ENCODE measurements at places on chromosomes 16 and 17. TPM values are rescaled to one million over a fixed set of nuclear protein-coding genes. Genes with fewer than 3 reads are reported as not detected.
A peak's percentile ranks its signal among the peaks of the same experiment; 100 is the strongest.

DNA sequence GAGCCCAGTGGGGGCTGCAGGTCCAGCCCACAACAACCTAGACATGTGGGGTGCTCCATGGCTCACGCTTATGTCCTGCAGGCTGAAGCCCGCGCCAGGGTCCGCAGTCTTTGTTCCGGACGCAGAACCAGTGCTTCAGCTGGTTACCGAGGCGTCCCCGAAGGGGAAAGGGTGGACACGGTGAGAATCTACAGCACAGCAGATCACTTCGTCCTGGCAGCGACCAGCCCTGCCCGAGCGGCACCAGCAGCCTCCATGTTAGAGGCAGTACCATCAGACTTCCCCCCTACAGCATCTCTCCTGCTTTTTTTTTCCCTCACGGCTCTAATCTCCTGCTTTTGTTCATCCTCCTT is 1736.4 kb downstream of the TP53TG3F start:
- H3K27ac ChIP-seq = no peak overlapping the region
- H3K4me3 ChIP-seq = no peak overlapping the region
- no peak for DNase-seq
- no peaks in the 10 kb centered on the region for H3K36me3 ChIP-seq
- H3K4me1 ChIP-seq = no peaks in the 10 kb centered on the region

- H3K36me3 ChIP-seq = peaks cover 4% of the 10 kb centered on the region
- H3K4me3 ChIP-seq = no peak overlapping the region
- peaks cover 11% of the 10 kb centered on the region for H3K27me3 ChIP-seq
- no peaks in the 10 kb centered on the region for H3K4me1 ChIP-seq
- H3K27ac ChIP-seq = no peak overlapping the region
Measured at GRCh38 chr16:768428-768827, 7.9 kb downstream of the MSLN start.

- no peak overlapping the region for H3K27ac ChIP-seq
- H3K4me3 ChIP-seq = no peak overlapping the region
- peaks cover 17% of the 10 kb centered on the region for H3K4me1 ChIP-seq
- DNase-seq = no peak
- H3K36me3 ChIP-seq = peaks cover 42% of the 10 kb centered on the region
Measured at GRCh38 chr17:48637323-48638260, 11.4 kb upstream of the HOXB9 start.

GRCh38 chr17:58995247-58995940 is 111.3 kb downstream of the TRIM37 start:
- peaks cover 10% of the 10 kb centered on the region for H3K4me1 ChIP-seq
- DNase-seq = no peak
- no peaks in the 10 kb centered on the region for H3K27me3 ChIP-seq
- no peak overlapping the region for H3K4me3 ChIP-seq
- H3K27ac ChIP-seq = no peak overlapping the region

DNA sequence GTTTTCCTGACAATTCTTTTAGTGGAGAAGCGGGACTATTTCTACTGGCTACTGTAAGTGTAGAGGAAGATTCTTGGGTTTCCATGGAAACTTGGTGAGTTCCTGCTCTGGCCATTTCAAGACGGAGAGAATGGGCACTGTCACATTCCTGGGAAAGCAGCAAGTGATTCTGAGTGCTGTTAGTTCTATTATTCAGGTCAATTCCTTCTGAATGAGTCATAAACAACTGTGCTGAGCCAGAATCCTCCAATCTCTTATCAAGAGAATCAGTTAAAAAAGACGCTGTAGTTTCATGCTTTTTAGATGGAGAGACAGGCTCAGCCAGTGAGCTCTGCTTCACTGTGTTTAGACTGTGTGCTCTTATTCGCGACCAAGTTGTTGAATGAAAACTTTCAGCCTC is 19.6 kb downstream of the AKAP10 start:
- H3K36me3 ChIP-seq = peaks cover 22% of the 10 kb centered on the region
- peak overlapping the region; percentile 60 for H3K27ac ChIP-seq
- H3K4me3 ChIP-seq = peak overlapping the region; percentile 24

The NPIPB9 gene
- 7.0 TPM for total RNA-seq

GRCh38 chr17:51118330-51119195 is 2.1 kb downstream of the SPAG9 start:
- H3K27ac ChIP-seq = peak overlapping the region; percentile 41
- peaks cover 55% of the 10 kb centered on the region for H3K4me1 ChIP-seq
- DNase-seq = peak; percentile 41
- peak overlapping the region; percentile 99 for H3K4me3 ChIP-seq
- no peaks in the 10 kb centered on the region for H3K27me3 ChIP-seq

DNA sequence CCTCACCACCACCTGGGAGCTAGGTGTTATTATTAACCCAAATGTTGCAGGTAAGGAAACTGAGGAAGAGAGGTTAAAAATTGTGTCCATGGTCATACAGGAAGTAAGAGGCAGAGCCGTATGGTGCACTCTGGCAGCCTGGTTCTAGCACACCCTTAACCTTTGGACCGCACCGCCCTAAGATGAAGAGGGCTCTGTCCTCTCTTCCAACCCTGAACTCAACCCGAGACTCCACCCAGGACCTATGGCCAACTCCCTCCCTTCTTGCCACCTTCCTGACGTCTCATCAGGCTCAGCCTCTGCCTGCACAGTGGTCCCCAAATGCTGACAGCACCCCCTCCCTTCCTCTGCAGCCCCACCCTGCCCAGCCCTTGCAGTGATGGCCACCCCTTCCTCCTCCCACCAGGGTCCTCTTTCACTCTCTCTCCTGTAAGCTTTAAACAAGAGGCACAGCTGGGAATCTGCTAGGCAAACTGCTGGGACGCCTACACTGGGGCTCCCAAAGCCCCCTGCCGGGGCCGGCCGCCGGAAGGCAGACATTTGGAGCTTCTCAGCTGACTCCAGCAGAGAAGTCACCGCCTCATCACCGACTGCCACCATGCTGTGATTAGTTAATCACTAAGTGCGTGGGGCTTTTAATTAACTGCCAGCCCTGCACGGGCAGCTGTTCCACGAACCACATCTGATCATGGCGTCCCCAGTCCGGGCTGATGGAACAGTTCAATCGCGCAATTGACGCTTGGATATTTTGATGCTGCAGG is 16.7 kb upstream of the C16orf78 start:
- peaks cover 56% of the 10 kb centered on the region for H3K27me3 ChIP-seq
- no peaks in the 10 kb centered on the region for H3K4me1 ChIP-seq
- no peak overlapping the region for H3K27ac ChIP-seq
- no peak for DNase-seq

DNA sequence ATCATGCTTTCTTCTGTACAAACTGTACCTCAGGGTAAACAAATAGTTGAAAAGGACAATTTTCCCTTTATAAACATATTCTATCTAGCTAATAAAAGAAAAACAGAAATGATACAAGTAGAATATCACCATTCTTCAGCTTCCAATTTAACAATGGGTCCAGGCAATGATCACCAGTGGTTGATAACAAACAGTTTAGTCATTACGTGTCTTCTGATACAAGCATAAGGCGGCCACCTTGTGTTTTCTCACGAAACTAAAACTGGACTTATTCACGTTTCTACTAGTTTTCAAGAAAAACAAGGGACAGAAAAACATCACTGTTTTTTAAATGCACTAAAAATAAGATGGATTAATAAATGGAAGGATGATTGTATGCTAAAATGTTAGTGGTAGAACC is 58.3 kb downstream of the STH start:
- H3K36me3 ChIP-seq = peaks cover 63% of the 10 kb centered on the region
- H3K4me1 ChIP-seq = peaks cover 28% of the 10 kb centered on the region
- H3K27ac ChIP-seq = peak overlapping the region; percentile 10
- no peaks in the 10 kb centered on the region for H3K27me3 ChIP-seq

DNA sequence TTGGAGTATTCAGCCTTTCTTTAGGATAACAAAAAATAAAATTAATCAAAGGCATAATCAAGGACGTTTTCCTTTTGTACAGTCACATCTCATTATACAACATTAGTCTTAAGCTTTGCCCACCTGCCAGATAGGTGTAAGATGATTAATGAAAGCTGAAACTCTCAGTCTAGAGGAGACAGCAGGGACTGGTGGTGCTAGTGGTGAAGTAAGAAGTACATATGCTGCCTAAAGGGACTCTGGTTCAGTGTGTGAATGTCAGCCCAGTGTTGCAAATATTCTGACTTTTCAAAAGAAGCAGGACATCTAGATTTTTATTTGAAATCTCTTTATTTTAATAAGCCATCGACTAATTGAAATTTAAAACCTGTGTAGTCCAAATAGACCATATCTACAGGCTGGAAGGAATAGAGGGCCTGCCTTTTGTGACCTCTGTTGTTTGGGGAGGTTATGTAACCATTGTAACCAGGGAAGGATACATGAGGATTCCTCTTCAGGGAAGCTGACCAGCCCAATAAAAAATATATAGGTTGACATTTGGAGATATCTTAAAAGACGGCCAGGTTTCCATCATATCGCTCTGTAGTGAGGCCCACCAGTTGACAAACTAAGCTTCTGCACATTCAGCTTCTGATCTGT is 54.1 kb downstream of the FTO start:
- peaks cover 87% of the 10 kb centered on the region for H3K4me1 ChIP-seq
- DNase-seq = no peak
- H3K36me3 ChIP-seq = peaks cover 5% of the 10 kb centered on the region
- no peaks in the 10 kb centered on the region for H3K27me3 ChIP-seq

DNA sequence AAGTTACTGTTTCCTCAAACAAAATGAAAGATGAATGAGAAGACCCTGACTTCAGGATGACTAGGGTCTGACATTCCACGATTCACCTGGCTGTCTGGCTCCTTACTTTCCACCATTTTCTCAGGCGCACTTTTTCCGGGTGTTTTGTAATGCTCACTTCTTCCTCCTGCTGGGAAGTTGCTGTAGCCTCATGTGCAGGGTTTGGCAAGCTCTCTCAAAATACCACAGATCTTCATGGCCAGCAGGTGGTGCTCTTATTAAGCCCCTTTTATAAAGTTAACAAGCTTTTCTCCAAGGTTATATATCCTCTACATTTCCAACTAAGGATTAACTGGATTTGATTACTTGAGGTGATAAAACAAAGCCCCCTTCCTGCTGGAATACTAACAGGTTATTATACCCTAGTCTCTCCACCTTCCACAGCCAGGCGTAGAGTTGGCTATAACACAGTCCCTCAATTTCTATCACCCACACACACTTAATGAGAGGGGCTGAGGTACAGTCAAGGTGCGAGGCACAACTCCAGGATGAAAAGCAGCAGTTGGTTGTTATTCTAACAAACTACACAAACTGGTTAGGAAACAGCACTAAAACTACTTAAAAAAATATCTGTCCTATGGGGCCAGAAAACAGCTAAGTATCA is 45.4 kb downstream of the STH start:
- H3K27me3 ChIP-seq = no peaks in the 10 kb centered on the region
- H3K27ac ChIP-seq = peak overlapping the region; percentile 11
- H3K4me1 ChIP-seq = peaks cover 17% of the 10 kb centered on the region
- no peak overlapping the region for H3K4me3 ChIP-seq
- H3K36me3 ChIP-seq = peaks cover 82% of the 10 kb centered on the region

DNA sequence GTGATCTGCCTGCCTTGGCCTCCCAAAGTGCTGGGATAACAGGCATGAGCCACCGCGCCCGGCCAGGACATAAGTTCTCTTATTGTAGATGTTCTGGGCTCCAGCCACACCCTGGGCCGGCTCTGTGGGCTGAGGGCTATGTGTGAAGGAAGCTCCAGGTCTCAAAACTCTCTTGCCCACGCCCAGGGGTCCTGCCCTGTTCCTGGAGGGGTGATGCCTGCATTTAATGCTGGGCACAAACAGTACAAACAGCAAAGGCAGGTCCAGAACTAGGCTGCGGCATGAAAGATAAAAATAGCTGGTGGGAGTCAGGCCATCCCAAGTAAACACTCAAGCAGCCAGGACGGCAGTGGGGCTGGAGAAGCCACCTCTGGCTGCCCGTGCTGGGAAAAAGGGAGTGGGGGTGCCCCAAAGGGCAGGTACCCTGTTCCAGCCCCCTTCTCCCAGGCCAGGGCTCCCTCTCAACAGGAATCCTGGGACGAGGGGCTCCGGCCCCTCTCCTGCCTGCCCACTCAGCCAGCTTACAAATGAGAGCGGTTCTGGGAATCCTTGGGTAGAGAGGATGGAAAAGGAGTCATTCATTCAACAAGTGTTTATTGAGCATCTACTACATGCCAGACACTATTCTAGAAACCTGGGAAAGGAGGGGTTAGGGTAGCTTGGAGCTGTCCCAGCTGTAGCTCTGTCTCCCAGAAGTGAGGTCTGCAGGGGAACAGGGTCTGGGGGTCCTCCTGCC is 4.6 kb downstream of the TRIM47 start:
- no peak for DNase-seq
- H3K36me3 ChIP-seq = peaks cover 65% of the 10 kb centered on the region

DNA sequence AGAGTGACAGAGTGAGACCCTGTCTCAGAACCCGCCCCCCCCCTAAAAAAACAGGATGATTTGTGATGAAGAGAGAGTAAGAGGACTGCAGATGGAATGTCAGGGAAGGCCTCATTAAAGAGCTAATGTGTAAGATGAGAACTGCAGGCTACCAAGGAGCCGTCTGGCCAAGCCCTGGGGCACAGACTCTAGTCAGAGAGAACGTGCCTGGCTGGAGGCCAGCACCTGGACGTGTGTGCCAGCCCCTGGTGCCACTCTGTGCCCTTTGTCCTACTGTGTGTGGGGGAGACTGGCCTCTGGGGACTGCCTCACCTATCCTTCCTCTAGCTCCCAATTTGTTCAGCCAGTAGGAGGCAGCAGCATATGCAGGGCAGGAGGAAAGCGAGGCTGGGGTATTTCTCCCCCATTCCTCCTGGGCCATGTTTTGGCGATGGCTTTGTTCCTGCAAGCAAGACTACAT is 37.1 kb downstream of the KNOP1 start:
- peaks cover 7% of the 10 kb centered on the region for H3K36me3 ChIP-seq
- no peaks in the 10 kb centered on the region for H3K27me3 ChIP-seq
- no peak overlapping the region for H3K27ac ChIP-seq
- peaks cover 13% of the 10 kb centered on the region for H3K4me1 ChIP-seq
- peak; percentile 51 for DNase-seq
- H3K4me3 ChIP-seq = no peak overlapping the region

- no peaks in the 10 kb centered on the region for H3K4me1 ChIP-seq
- H3K27me3 ChIP-seq = peaks cover 20% of the 10 kb centered on the region
- DNase-seq = no peak
- H3K4me3 ChIP-seq = no peak overlapping the region
Measured at GRCh38 chr16:87138316-87138715, 178.9 kb downstream of the C16orf95 start.

- peaks cover 14% of the 10 kb centered on the region for H3K4me1 ChIP-seq
- H3K27me3 ChIP-seq = peaks cover 17% of the 10 kb centered on the region
- H3K27ac ChIP-seq = no peak overlapping the region
- no peak for DNase-seq
- no peak overlapping the region for H3K4me3 ChIP-seq
Measured at GRCh38 chr16:89261691-89262563, 44.4 kb downstream of the ZNF778 start.

DNA sequence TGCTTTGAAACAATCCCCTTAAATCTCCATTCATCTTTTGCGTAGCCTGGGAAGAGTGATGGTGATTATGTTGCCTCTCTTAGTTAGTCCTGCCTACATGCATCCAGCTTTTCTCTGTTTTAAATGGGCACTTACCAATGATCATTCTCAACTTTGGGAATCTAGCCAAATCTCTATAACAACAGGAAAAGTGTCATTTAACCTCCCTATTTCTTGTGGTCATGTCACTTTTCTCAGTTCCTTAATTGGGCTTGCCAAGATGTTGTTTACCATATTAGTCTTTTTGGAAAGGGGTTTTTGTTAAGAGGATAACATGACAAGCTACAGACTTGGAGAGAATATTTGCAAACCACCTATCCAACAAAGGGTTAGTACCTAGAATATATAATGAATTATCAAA is 15.6 kb upstream of the CLEC10A start:
- H3K4me3 ChIP-seq = no peak overlapping the region
- H3K4me1 ChIP-seq = peaks cover 8% of the 10 kb centered on the region
- no peaks in the 10 kb centered on the region for H3K36me3 ChIP-seq
- DNase-seq = no peak

All from Calu3 (cell line).